Stimulated activated CD4-positive, alpha-beta T cell treated with anti-CD3 and anti-CD28 coated beads, Interleukin-12 subunit alpha, Interleukin-12 subunit beta, amount 100 ng/mL, for 4 hours (primary cell): ENCODE measurements at places on chromosomes 5 and 9.

GRCh38 chr5:71892641-71893365, 173.7 kb downstream of the CARTPT start:
- DNase-seq, result no peak

DNA sequence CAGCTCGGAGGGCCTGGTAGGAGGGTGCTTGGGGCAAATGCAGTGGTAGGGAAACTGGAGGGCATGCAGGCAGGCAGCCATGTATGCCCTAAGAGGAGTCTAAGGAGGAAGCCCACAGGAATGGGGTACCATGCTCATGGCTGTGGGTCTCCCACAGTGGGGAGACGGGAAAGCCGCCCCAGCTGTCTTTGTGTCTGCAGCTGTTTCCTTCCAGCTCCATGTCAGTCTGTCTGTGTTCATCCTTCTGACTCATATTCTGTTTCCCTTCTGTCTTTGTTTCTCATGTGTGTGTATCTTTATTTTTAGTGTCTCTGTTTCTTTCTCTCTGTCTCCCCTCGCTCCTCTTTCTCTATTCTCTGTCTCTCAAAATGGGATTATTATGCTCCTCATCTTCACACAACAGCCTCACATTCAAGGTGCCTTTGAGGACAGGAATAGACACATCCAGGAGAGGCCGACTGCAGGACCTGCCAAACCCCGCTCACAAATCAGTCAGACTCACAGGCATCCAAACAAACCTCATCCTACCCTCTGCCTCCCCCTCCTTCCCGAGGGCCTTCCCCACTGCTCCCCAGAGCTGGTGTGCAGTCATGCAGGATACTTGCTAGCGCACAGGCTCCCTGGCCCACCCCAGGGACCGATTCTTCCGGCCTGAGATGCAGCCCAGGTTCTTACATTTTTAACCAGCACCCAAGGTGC, 68.4 kb upstream of the RARS1 start:
- no peak for DNase-seq

GRCh38 chr9:24881361-24881760, 335.7 kb upstream of the IZUMO3 start:
- no peak for DNase-seq

- DNase-seq, result no peak
Measured at GRCh38 chr5:154523709-154524108, 45.7 kb upstream of the HAND1 start.

DNA sequence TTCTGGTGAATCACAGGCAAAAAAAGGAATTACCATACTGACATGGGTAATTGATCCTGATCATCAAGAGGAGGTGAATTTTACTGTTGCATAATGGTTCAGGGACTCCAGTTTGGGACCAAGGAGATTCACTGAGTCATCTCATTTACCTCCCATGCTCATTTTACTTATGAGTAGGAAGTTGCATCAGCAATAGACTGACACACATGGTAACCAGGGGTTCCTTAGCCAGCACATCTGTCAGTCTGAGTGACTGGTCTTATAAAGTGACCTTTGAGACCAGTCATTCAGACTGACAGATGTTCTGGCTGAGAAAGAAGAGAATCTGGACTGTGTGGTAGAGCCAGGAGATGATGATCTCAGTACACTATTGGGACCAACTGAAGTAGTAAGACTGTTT, 384.6 kb upstream of the CD180 start:
- no peak for DNase-seq

DNA sequence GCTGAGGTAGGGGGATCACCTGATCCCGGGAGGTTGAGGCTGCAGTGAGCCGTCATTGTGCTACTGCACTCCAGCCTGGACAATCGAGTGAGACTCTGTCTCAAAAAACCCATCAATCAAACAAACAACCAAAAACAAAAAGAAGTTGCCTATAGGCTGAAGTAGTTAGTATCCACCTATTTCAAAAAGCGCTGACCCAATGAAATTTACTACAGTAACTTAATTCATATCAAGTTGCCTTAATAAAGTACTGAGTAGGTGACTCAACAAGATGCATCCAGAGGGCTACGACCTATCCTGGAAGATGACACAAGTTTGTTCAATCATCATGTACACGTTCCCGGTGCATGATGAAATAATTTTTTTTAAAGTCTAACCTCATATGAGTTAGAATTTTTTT, 648.6 kb upstream of the DMAC1 start:
- DNase-seq, result no peak

DNA sequence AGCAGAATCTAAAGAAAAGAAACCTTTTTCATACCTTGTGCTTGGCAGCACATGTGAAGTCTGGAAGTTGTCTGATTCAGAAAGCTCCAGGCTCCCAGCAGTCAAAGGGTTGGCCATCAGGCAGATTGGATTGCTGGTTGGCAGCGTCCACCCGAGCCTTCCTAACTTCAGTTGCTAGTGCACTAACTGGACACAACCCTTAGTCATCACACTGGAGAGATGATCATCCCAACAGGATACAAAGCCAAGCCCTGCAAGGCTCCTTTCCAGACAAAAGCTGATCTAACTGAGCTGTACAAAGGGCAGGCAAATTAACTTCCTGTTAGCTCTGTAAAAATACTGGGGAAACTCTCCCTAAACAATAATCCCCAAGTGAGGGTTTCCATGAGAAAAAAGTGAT, 185.6 kb downstream of the SNX18 start:
- no peak for DNase-seq

DNA sequence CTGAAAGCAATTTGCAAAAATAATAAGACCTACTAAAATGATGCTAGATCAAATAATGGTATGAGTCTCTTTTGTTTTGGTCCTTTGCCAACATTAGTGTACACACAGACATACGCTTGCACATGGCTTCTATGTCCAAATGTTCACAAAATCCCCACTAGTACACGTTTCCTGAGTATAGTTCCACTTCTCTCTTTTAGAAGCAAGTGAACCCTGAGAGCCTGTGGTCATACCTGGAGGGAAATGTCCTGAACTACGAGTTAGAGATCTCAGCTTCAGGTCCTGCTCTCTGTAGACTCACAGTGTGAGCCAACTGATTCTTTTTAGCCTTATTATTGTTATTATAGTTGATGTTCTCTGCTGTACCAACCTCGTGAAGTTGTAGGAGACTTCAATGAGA, 47.3 kb upstream of the ACTBL2 start:
- DNase-seq, result no peak

- no peak for DNase-seq
Measured at GRCh38 chr9:19701991-19702390, 86.8 kb downstream of the SLC24A2 start.

DNA sequence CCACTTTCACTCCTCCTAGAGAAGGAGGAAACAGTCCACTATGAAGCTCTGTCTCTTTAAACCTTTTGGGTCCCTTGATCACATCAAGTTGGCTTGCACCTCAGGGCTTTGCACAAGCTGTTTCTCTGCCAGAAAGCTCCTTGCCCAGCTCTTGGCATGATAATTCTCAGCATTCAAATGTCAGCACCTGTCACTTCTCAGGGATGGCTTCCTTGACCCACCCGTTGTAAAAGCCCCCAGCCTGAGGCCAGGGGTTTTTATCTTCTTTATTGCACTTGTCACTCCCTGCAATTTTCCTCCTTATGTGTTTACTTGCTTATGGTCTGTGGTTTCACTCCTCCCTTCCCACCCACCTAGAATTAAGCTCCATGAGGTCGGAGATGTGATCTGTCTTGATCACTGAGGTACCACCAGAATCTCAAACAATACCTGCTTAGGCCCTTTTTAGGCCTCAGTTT, 200.7 kb upstream of the TBC1D2 start:
- DNase-seq, result no peak

GRCh38 chr9:86830356-86830755, 117.0 kb downstream of the GAS1 start:
- no peak for DNase-seq

DNA sequence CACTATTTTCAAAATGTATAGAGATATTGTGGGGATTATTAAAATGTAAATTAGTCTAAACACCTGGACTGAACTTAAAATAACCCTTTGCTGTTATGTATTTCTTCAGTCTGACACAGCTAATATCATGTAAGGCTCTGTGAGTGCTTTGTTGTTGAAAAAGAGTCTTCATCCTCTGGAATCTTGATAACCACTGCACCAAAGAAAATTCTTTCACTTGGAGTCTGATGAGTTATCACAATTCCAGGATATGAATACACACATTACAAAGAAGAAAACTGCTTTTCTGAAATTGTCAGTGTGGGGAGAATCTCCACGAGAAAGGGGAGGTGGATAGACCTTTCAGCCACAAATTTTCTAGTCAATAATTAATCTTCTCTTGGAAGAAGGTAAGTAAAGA, 42.3 kb upstream of the TARS1 start:
- DNase-seq, result no peak

- DNase-seq, result no peak
Measured at GRCh38 chr9:83182071-83182470, 119.1 kb upstream of the RASEF start.

DNA sequence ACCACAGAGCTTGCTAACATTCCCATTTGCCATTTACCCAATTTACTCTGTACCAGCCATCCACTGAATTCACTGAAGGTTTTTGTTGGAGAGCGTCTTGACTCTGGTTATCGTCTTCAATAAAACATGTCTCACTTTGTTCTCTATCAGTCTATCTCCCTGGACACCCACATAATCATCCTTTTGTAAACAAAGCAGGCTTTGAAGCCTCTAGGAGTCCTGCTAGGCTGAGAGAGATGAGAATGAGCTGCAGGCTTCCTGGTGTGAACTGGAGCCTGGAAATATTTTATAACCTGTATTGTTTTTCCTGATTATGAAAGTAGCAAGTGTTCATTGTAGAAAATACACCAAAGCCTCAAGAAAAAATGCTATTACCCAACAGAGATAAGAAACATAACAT, 140.6 kb upstream of the ZNF366 start:
- DNase-seq, result no peak
